Articular chondrocyte of knee joint (primary cell): ENCODE measurements at places on chromosomes 1 and 21. TPM values are rescaled to one million over a fixed set of nuclear protein-coding genes. Genes with fewer than 3 reads are reported as not detected.

RNASEL gene
- total RNA-seq: 13.2 and 13.9 TPM in 2 replicates

PBXIP1 gene
- 35.8 and 36.8 TPM in 2 replicates for total RNA-seq

DNAJC6 gene
- total RNA-seq: 2.5 and 4.5 TPM in 2 replicates

PLA2G4A gene
- total RNA-seq: 24.4 and 29.3 TPM in 2 replicates

CNKSR1 gene
- total RNA-seq: 0.26 TPM in 1 of 2 replicates, not detected in the other

CNN3 gene
- total RNA-seq: 360 and 376 TPM in 2 replicates

NBPF14 gene
- total RNA-seq: 71.8 and 120 TPM in 2 replicates

LACTBL1 gene
- not detected in 2 replicates for total RNA-seq

KRTAP19-3 gene
- not detected in 2 replicates for total RNA-seq

VTCN1 gene
- not detected in 2 replicates for total RNA-seq

PADI1 gene
- 0.11 TPM in 1 of 2 replicates, not detected in the other for total RNA-seq

AVPR1B gene
- total RNA-seq: not detected in 2 replicates

PLEKHO1 gene
- 34.6 and 38.8 TPM in 2 replicates for total RNA-seq

SELL gene
- total RNA-seq: 1.0 and 1.5 TPM in 2 replicates

ARMH1 gene
- 0.91 and 5.0 TPM in 2 replicates for total RNA-seq

TMEM200B gene
- 13.4 and 13.7 TPM in 2 replicates for total RNA-seq

COL8A2 gene
- total RNA-seq: 53.4 and 60.5 TPM in 2 replicates

LYPLA2 gene
- total RNA-seq: 28.9 and 34.9 TPM in 2 replicates

MTR gene
- total RNA-seq: 37.7 and 47.0 TPM in 2 replicates

C8B gene
- not detected in 2 replicates for total RNA-seq

AMY2B gene
- total RNA-seq: 5.7 and 9.2 TPM in 2 replicates

IRF6 gene
- total RNA-seq: 0.13 and 0.43 TPM in 2 replicates

IQCC gene
- 1.2 and 1.7 TPM in 2 replicates for total RNA-seq

TMEM61 gene
- total RNA-seq: 0.11 TPM in 1 of 2 replicates, not detected in the other

RIMS3 gene
- total RNA-seq: 0.43 and 0.52 TPM in 2 replicates

RGL1 gene
- 22.3 and 39.1 TPM in 2 replicates for total RNA-seq

CLDN19 gene
- total RNA-seq: not detected in 2 replicates

SMCP gene
- total RNA-seq: not detected in 2 replicates

KMO gene
- total RNA-seq: 0.32 TPM in 1 of 2 replicates, not detected in the other

LCE3B gene
- not detected in 2 replicates for total RNA-seq

TSPEAR gene
- total RNA-seq: not detected in 2 replicates

KCNA2 gene
- total RNA-seq: under 0.01 TPM in 1 of 2 replicates, not detected in the other

ERICH3 gene
- total RNA-seq: not detected in 2 replicates
